ENCODE measurements at places on chromosomes 6 and 20.

DNA sequence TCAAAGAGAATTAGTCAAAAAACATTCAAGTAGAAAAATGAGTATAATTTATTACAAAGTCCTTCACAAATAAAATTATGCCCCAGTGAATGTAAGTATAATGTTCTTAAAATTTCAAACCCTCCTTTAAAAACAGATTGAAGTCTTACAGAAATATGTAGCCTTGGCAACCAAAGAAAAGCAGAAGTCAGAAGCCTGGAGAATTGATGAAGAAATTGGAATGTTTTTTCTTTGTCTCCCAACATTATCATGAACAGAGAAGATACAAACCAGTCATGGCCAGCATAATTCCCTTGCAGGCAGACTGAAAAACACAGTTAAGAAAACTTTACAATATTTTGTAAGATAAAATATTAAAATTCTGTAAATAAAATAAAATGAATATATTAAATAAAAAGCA is 221.9 kb downstream of the TBC1D32 start:
- no peak for DNase-seq

DNA sequence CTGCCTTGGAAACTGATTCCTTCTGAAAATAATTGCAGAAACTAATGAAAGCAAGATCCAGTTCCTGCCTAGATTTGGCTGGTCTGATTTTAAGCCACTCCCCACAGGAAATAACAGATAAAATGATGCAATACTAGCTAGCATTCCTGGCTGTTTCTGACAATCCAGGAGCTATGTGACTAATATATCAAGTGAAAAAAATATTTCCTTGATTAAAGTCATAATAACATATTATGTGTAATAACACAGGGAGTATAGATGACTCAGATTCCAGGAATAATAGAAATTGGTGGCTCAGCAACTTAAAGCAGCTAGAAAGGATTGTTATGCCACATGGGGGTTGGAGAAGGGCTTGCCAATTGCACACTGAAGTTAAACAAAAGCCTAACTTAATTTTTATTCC is 182.7 kb upstream of the SALL4 start:
- peak; percentile 93 for DNase-seq

- DNase-seq: peak; percentile 98
Observed at GRCh38 chr6:16752206-16752866, 8.9 kb downstream of the ATXN1 start.

DNA sequence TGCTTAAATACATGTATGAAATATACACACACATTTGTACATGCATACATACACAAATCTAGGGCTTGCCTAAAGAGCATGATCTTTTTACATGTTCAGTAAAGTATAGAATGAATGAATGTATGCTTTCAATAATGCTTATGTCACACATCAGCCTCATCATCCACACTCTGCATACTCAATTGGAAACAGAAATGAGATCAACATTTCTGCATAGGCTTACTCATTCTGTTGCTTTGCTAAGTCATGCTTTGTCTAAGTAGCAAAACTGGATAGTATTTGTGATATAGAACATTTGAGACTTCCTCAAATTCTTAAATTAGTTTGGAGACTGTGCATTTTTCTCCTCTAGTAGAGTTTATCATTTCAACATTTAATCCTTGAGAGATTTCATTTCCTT is 343.3 kb downstream of the ADGRB3 start:
- no peak for DNase-seq

GRCh38 chr6:10861086-10861485 is 20.8 kb downstream of the GCM2 start:
- DNase-seq: no peak

DNA sequence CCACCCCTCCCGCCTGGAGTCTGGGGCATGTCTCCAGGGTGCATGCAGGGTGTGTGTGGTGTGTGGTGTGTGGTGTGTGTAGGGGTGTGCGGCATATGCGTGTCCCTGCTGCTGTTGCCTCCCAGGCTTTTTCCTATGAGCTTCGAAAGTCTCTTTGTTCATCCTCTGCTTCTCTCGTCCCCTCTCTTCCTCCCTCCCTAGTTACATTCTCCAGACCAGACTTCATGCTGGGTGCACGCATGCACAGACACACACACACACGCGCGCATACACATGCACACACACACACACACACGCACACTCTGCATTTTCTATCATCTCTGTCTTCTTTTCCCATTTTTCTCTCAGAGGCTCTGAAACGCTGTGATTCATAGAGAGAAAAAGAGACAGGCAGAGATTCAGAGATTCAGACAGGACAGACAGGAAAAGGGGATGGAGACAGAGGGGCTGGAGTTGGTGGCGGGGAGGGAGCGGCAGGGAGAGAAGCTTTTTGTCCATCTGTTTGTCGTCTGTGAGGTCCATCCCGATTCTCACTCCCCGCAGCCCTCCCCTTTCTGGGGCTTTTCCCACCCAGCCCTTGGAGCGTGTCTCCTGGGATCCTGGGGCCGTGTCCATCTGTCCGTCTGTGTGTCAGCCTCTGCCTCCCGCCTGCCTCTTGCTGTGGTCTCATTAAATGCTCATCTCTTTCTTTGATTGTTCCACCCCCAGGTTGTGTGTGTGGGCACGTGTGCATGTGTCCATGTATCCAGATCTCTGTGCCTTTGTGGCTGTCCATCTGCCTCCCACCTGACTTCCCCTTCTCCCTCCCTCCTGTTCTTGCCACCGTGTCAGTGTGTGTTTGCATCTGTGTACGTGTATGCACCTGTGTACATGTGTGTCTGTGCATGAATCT is 62.6 kb downstream of the SRC start:
- peak; percentile 32 for DNase-seq

DNA sequence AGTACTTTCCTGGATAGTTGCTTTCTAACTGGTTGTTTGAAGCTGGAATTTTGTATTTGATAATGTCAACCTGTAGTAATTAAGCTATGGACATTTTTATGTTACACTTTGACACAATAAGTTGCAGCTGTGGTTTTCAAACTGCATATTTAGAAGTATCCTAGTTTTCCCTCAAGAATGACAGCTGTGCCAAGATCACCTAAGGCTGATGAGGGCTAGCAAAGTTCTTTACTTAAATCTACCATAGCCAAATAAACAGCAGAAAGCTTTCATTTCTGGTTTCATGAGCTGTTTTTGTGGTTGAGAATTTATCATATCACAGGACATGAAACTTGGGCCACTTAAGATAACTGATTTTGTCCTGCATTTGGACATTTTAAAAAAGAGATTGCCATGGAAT is 30.6 kb downstream of the FAM229B start:
- DNase-seq: no peak

- no peak for DNase-seq
Observed at GRCh38 chr6:81552644-81553043, 199.8 kb downstream of the TENT5A start.

GRCh38 chr20:45163083-45163803 is 11.5 kb upstream of the PI3 start:
- DNase-seq: no peak

DNA sequence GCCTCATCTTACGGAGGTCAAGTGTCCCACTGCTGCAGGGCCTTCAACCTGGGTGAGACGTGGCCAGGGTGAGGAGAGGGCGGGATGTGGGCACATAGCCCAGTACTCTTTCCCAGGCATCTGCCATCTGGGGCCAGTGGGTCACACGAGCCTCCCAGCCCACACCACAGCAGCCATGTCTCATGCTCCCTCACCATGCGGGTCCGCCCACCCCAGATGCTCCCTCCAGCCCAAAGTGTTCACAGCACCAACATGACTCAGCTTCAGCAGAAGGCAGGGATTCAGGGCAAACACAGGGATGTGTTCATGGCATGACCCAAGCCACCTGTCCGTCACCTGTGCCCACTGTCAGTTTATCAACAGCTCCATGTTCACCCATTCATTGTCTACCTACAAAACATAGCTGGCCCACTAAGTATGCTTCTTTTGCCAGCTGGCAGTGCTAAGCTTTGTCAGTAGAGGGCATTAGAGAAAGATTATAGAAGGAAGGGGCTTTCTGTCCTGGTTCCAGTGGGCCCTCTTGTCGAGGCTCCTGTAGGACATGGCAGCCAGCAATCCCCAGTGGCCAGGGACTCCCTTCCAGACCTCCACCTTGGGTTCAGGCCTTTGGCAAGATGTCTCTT is 109.2 kb downstream of the FOXF2 start:
- DNase-seq: peak; percentile 49

DNA sequence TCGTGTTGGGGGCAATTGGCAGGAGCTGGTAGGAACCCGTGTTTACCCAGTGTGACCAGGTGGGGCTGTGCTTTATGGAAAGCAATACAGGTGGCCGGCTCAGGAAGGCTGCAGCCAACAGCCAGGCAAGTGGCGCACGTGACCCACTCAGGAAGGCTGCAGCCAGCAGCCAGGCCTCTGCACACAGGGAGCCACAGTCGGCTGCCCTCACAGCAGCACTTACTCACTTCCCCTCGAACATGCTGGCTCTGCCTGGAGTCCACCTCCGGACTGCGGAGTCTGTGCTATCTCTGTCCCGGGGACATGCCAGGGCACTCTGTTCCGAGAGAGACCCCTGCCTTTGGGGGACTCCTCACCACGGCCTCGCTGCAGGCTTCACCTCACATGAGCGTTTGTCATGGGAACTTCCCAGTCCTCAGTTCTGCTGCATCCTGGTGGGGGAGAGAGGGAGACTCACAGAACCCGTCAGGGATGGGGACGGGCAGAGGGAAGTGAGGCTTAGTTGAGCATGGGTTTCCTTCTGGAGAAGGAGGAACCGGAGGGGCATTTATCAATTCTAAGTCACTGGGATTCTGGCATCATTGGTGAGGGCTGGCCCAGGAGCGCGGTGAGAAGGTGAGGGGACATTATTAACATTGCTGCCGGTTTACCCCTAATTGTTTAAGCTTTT is 76.8 kb downstream of the TTLL2 start:
- DNase-seq: no peak

- no peak for DNase-seq
Observed at GRCh38 chr6:10883312-10884244, 1.7 kb upstream of the GCM2 start.

DNA sequence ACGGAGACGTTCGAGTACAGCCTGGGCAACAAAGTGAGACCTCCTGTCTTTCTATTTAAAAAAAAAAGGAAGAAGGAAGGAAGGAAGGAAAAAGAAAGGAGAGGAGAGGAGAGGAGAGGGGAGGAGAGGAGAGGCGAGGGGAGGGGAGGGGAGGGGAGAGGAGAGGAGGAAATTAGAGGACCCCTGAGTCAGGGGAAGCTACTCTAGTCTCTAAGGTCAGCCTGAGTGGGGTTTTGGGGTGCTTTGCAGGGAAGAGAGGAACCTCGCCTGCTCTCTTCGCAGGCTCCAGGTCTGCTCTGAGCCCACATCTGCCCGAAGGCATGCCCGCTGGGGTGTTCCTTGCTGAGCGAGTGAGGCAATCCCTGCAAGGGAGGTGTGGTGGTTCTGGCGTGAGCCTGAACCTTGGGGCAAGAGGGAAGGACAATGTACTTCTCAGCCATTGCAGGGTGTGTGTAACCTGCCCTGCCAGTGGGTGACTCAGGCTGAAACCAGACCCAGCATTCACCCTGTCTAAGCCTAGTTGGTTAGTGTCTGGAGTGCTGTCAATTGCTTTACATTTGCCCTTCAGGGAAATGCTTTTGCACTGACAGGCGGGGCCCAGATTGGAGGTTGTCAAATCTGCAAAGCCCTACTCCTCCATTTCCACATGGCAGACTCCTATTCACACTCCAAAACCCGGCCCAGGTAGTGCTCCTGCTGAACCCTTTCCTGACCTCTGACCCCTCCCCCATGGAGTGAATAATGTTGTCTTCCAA is 15.3 kb upstream of the MMP9 start:
- peak; percentile 74 for DNase-seq

GRCh38 chr6:109006818-109007217 is 87.8 kb downstream of the SESN1 start:
- no peak for DNase-seq

- no peak for DNase-seq
Observed at GRCh38 chr6:166570929-166571713, 15.4 kb downstream of the RAMACL start.

GRCh38 chr6:81758221-81758620 is 5.7 kb upstream of the TENT5A start:
- DNase-seq: no peak

- DNase-seq: peak; percentile 40
Observed at GRCh38 chr6:81787313-81788068, 35.0 kb upstream of the TENT5A start.

GRCh38 chr20:16314748-16315159 is 258.5 kb downstream of the KIF16B start:
- DNase-seq: no peak

DNA sequence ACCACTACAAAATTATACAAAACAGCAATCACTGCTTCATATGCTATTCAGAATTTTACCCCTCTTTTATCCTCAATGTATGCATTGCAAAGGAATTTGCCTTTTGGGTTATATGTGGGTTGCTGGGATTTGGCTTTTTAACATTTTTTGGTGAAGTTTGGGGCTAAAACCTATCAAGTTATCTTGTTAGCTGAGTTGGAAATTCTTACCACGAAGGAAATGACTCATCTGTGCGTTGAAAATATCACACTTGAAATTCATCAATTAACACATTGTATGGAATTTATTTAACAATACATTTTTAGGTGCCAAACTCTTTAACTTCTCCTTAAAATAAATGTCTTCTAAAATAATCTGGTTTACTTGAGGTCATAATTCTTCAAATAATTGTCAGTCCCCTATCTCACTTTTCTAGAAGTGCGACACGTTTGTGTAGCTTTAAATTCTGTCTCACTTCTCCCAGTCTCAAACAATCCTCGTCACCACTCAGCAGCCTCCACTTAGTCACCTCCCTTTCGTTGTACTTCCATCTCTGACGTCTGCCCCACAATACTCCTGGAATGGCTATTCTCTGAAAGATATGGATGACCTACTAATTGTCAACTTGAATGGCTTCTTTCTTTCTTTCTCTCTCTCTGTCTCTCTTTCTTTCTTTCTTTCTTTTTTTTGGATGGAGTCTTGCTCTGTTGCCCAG is 88.5 kb downstream of the PHACTR1 start:
- peak; percentile 75 for DNase-seq

- DNase-seq: no peak
Observed at GRCh38 chr6:122153557-122153956, 245.9 kb upstream of the HSF2 start.

Measured in GM23248 (cell line).